ENCODE measurements at places on chromosomes 7 and 10.

GRCh38 chr7:83347945-83348444, 185.3 kb upstream of the PCLO start:
- DNase-seq = no peak

DNA sequence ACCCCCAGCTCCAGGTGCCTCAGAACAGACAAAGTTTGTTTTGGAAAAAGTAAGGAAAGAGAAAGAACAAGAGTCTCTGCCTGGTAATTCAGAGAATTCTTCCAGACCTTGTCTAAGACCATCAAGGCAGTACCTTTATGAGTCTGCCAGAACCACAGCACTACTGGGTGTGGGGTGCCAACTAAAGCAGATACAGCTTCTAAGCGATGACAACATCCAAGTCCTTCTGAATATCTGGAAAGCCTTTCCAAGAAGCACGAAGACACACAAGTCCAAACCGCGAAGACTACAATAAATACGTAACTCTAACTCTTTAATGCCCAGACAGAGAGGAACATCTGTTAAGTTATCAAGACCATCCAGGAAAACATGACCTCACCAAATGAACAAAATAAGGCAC, 94.3 kb downstream of the SIRT1 start:
- DNase-seq = no peak

DNA sequence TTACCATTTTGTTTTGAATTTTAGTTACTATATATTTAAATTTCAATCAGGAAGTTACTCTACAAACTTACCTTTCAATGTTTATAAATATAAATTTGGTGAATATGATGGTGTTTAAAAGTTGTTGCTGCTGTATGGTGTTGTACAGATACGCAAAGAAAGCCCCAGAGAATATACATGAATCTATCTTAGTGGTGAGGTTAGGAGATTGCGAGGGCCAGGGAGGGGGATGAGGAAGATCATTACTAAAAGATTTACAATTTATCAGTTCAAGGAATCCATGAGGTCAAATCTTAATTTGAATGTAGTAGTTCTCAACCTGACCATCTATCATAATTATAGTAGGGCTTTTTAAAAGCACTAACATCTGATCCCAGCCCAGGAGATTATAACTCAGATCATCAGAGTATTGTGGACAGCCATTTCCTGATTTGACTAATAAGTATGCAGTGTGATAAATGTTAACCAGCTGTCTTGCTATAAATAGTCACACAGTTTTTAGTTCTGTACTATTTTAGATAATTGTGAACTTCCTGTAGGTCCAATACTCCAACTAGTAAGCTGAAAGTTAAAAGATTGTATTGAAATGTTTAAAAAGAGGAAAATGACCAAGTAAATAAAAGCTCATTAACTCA, 23.6 kb downstream of the FAM3C start:
- DNase-seq = no peak

DNA sequence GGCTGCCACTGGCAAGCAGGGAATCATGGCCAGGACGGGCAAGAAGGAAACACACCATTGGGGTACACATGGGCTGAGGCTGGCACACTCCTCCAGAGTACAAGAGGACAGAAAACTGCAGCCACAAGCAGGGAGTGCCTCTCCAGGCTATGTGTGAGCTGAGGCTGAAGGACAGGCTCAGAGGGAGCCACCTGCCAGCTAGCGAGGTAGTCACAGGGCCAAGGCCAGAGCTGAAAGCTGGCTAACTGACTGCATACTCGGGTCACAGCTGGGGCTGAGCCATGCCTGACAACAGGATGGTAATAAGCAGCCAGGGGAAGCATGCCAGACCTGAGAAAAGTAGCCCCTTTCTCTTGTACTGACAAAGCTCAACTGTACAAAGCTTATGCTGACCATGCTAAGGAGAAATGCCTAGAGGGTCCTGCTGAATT, 52.0 kb downstream of the KIF5B start:
- DNase-seq = peak; percentile 57

GRCh38 chr7:2521952-2522591, 2.5 kb downstream of the LFNG start:
- DNase-seq = no peak

DNA sequence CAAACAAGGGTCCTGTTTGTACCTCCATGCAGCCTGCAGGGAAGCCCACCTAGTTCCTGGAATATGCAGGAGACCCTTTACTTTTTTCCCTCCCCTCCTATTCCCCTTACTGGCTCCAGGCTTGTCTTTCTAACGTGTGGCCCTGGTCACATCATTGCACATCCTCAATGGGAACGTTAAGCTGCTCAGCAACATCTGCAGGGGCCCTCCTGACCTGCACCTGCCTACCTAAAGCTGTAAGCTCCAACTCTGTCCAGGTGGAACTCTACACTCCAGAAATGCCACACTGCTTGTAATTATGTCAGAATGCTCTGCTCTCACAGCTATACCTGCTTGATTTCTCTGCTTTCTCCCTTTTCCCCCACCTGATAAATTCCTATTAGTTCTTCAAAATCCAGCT, 72.1 kb downstream of the ARMC3 start:
- DNase-seq = no peak

DNA sequence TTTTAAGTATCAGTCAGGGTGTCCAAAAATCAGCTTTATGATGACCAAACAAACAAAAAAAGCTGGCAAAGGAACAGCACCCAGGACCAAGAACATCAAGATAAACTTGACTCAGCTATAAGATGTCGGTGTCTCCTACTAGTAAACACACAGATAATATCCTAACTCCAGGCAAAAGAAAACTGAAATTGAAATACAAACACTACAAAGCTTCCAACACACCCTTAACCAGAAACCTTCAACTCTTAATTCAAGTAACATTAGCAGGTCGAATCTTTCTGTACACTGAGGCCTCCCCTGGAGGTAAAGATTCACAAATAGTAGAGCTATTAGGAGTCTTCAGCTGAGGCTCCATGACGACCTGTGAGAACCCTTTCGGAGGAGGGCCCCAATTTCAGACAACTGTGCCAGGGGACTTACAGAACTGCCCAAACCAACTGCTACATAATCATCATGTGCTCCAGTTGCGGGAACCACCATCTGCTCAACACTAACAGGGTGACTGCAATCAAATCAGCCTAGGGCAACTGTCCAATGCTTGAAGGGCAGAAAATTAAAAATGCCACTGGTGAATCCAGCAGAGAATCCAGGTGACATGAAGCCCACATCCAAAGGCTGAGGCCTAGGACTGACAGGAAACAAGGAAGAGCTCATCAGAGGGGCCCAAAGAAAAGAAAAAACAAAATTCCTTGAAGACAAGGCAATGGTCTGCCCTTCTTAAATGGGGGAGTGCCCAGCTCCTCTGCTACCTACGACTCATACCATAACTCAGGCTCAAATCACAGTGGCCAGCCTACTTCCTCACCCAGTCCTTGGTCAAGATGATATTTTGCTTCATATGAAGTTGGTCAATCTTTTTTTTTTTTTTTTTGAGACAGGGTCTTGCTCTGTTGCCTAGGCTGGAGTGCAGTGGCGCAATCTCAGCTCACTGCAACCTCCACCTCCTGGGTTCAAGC, 20.0 kb downstream of the XPNPEP1 start:
- DNase-seq = no peak

- peak; percentile 17 for DNase-seq
These were observed 5.8 kb downstream of the GNB2 start for GRCh38 chr7:100679129-100679926.

DNA sequence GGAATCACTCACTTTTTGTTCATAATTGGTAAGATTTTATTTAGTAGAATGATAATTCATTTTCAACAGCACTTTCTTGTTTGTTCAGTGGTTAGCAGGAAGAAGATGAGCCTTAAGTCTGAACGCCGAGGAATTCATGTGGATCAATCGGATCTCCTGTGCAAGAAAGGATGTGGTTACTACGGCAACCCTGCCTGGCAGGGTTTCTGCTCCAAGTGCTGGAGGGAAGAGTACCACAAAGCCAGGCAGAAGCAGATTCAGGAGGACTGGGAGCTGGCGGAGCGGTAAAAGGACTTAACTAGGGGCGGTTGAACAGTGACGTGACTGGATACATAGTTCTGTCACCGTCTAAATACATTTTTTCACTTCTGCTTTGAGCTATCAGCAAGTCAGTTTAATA, 31.3 kb downstream of the RABGEF1 start:
- no peak for DNase-seq

- DNase-seq = peak; percentile 67
These were observed 1.8 kb downstream of the LAMB1 start for GRCh38 chr7:108000875-108001763.

- no peak for DNase-seq
These were observed 12.7 kb upstream of the TMEM273 start for GRCh38 chr10:49200854-49201253.

DNA sequence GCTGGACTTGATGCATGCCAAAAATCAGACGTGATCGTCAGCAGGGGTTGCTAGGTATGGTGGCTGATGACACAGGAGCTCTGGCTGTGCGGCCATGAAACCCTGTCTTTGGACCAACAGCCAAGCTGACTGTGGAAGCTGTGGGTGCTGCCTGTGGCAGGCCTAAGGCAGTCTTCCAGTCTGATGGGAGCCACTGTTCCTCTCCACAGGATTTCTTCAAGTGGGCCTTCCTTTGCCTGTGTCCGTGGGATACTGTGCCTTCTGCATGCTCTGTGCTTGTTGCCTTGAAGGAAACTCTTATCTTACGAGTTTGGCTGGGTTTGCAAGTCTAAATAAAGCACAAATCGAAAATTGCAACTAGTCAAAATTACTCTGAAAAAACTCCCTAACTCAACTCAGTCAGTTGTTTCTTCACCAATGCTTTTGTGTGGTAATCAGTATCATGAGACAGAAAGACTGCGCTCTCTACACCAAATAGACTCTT, 101.9 kb upstream of the PDLIM1 start:
- no peak for DNase-seq

DNA sequence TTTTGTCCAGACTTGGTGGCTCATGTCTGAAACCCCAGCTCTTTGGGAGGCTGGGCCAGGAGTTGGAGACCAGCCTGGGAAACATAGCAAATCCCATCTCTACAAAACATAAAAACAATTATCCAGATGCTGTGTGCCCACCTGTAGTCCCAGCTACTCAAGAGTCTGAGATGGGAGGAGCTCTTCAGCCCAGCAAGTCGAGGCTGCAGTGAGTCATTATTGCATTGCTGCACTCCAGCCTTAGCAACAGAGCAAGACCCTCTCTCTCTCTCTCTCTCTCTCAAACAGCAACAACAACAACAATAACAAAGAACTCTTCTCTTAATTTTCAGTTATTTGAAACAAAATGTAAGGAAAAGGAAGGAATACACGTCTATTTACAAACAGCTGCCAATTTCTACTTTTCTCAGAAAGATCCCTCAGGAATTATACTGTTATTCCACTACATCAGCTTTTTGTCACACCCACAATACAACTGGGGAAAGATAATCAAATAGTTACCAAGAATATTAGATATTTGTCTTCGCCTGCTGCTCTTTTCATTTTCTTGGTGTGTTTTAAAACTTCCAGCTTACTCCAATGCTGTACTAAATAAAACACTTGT, 5.1 kb upstream of the TSPAN12 start:
- no peak for DNase-seq

- no peak for DNase-seq
These were observed 5.6 kb upstream of the NFKB2 start for GRCh38 chr10:102389894-102390293.

DNA sequence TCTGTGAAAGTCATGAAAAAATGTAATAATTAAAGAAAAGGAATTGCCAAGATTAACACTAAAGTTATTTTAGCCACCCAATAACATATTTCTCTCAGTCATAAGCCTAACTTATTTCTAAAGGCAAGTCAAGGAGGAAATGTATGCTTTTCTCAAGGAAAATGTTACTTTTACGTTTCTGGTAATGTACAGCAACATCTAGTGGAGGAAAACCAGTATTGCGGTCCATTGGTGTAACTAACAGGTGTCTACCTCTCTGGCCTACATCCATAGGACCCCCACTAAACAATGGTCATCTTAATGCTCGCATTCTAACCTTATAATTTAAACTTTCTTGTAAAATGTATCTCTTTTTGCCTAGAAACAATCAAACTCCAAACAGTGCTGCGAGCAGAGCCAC, 437.5 kb downstream of the KIF20B start:
- DNase-seq = no peak

- DNase-seq = no peak
These were observed 154.4 kb downstream of the AMPH start for GRCh38 chr7:38476764-38477163.

DNA sequence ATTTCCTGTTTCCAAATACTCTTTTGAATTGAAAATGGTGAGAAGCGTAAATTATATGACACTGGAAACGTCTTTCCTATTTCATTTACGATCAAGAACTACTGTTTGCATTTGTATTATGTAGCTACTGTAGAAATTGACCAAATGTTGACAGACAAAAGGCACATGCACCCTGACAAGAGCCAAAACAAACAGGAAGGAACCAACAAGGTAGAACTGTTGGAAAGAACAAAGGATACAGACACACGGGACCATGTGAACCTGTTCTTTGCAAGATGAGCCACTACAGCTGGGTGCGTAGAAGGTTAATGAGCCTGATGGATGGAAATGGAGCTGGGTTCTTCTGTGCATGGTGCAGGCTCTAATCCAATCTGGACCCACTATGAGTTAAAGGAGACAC, 48.4 kb upstream of the FZD8 start:
- DNase-seq = no peak

GRCh38 chr7:33781796-33782195, 123.5 kb upstream of the BMPER start:
- no peak for DNase-seq

DNA sequence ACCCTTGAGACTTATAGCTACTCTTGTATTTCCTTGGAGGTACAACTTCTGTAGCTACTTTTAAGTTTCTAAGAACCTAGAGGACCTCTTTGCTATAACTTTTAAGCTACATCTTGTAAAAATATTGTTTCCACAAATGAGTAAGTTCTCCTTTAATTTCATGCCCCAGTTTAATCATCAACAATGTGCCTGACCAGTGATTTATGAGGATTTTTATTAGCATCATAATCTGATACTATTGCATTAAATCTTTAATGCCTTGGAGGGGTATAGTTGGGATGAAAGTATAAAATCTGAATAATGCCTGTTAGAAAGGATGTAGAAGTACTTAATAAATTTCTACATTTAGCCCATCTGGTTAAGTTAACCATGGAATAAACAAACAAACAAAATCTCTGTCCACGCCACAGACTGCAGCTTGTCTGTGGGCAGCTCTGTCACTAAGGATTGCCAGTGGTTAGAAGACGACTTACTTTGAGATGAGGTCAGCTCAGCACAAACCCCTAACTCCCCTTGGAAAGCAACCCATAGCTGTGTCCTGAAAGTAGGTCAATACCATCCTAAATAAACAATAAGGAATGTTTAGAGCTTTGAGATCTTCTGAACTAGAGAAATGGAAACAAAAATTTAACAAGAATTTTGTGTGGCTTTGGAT, 18.3 kb downstream of the UBE2D1 start:
- no peak for DNase-seq

Data from glutamatergic neuron (in vitro differentiated cells).